ENCODE measurements at places on chromosomes 7 and 10.
A peak's percentile ranks its signal among the peaks of the same experiment; 100 is the strongest.

GRCh38 chr10:44471410-44471809, 86.5 kb upstream of the CXCL12 start:
- DNase-seq = no peak

DNA sequence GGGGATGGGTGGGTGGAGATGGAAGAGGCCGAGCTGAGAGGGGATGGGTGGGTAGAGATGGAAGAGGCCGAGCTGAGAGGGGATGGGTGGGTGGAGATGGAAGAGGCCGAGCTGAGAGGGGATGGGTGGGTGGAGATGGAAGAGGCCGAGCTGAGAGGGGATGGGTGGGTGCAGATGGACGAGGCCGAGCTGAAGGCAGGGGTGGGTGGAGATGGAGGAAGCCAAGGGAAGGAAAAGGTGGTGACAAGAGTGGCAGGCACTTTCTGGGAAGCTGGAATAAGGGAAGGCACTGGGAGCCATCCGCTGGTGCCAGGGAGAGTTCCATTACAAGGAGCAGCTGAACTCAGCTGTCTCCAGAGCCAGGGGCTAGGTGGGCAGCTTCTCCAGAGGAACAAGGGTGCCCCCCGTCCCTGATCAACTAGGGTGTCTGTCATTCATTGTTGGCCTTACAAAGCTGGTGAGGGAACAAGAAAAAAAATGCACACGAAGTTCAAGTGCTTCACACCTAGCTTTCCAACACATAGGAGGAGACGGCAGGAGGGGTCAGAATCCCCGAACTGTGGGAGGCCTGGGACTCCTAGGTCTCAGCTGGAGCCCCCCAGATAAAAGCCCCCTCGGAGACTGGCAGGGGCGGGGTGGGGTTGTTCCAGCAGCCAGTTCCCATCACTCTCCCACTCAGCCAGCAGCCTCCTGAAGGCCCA, 62.4 kb downstream of the PROSER2 start:
- DNase-seq = no peak

GRCh38 chr10:103929381-103929921, 11.5 kb upstream of the STN1 start:
- DNase-seq = no peak

DNA sequence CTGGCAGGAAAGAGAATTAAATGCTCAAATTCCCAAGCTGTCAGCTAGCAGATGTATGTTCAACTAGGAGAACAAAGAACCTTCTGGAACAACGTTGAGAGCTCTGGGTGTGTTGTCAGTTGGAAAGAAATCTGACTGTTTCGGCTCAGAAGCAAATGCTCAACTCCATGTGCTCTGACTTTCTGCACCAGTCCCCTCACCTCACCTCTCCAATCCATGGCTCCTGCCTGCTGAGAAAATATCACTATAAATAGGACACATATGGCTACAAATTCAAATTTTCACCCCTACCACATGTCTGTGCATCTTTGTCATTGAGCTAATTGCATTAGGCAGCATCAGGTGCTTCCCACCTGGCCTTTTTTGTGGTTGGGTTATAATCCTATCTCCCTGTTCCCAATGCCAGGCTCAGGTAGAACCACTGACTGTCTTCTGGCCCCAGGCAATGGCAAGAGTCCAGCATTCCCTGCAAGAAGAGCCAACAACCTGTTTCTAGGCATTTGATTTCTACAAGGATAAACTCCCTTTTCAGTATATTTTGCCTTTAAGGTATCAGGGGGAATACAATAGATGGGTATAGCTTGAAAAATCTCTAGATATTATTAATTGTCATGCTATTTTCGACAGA, 142.6 kb upstream of the LSM8 start:
- no peak for DNase-seq

DNA sequence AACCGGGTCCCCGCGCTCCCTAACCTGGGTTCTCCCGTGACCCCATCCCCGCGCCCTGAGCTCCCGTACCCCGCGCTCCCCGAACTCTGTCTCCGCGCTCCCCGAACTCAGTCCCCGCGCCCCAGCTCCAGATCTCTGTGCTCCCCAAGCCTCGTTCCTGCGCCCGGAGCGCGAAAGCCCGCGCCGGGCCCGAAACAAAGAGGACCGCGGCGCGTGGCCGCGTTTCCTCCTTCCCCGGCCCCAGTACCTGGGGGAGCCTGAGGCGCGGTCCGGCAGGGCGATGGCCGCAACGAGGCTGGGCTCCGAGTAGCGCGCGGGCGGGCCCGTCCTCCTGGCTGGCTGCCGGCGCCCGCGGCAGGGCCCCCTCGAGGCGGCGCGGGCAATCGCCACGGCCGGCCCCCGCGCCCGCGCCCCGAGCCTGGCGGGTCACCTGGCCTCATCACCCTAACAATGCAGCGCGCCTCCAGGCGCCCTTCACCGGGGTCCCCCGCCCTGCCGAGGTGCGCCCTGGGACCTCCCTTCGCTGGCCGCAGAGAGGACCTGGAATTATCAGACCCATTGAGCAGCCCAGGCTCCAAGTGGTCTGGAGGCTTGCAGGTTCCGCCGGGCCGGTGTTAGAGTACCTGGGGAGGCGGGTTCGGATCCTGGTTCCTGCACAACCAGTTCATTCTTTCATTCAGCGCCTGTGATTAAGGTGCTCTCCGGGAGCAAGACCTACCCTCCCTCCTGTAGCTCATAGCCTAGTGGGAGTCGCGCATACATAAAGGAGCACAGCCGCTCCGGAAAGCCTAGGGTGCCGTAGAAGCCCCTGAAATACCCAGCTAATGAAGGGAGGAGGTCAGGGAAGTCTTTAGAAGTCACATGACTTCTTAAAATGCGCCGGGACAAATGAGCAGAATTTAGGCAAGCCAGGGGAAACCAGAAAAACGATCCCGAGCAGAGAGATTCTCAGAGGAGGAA, at the start of gene TNS3:
Gene TNS3, minus strand, starts transcription at position 308 of the 960 bp plus-strand sequence. CDS start 142,475 bp downstream, outside the sequence.
- no peak for DNase-seq

DNA sequence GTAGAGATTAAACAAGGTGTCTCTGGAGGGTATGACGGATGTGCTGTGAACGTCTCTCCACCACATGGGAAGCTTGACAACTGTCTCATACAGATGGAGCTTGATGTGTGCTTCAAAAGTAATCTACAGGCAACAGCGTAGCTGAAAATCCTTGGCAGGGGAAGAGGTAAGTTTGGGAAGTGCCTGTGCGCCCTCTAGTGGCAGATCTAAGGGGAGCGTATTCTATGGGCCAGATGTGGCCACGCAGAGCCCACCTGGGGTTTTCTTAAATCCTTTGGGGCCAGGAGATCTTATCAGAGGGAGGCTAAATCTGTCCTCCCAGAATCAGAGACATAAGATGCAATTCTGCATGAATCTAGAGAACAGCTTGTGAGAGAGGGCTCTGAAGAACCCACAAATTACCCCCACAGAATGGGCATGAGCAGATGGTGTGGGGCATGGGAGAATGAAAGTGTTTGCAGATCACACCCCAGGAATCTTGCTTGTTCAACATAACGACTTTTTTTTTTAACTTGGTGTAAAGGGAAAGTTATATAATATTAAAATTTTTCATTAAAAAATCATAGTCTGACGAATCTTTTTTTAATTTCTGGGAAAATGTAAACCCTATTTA, 91.2 kb upstream of the MPP7 start:
- peak; percentile 35 for DNase-seq

DNA sequence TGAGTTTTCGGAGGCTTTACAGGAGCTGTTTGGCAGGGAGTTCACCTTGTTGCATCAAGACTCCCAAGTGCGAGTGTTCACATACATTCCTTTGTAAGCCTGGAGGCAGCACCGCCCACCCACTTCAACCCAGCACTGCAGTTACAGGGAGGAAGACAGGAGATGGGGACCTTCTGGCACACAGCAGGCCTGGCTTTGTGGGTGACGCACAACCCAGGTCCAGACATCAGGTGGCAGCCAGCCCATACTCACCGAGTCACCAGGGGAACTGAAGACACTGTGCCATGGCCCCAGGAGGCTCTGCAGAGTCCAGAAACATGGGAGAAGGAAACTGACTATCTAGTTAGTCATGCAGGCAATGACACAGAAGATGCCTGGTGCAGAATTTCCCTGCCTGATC, 305.9 kb upstream of the RNF32 start:
- no peak for DNase-seq

- no peak for DNase-seq
Observed at GRCh38 chr10:125011171-125011925, 69.4 kb downstream of the ZRANB1 start.

DNA sequence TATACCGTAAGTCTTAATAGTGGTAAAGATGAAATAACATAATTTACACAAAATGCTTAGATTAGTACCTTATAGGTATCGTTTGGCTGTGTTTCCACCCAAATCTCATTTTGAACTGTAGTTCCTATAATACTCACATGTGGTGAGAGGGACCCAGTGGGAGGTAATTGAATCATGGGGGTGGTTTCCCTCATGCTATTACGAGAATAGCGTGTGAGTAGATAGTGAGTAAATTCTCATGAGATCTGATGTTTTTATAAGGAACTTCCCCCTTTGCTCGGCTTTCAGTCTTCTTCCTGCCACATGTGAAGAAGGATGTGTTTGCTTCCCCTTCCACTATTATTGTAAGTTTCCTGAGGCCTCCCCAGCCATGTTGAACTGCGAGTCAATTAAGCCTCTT, 426.3 kb upstream of the POT1 start:
- DNase-seq = no peak

- no peak for DNase-seq
Observed at GRCh38 chr10:21261842-21262294, 263.6 kb downstream of the SKIDA1 start.
